CD4-positive, alpha-beta memory T cell (primary cell): ENCODE measurements at places on chromosomes 6 and 20. TPM values are rescaled to one million over a fixed set of nuclear protein-coding genes. Genes with fewer than 3 reads are reported as not detected.

Gene IP6K3
- not detected for polyA plus RNA-seq

Gene TSPO2
- not detected for polyA plus RNA-seq

Gene HLA-DOA
- 1.8 TPM for polyA plus RNA-seq

Gene TBXT
- not detected for polyA plus RNA-seq

Gene ANKRD66
- polyA plus RNA-seq = not detected

Gene BMP2
- polyA plus RNA-seq = not detected

- no peak overlapping the region for H3K27ac ChIP-seq
- H3K36me3 ChIP-seq = peaks cover 9% of the 10 kb centered on the region
- no peaks in the 10 kb centered on the region for H3K27me3 ChIP-seq
- H3K4me3 ChIP-seq = no peak overlapping the region
- DNase-seq = no peak
- H3K4me1 ChIP-seq = peaks cover 4% of the 10 kb centered on the region
Measured at GRCh38 chr20:49657118-49657901, 56.4 kb downstream of the B4GALT5 start.

DNA sequence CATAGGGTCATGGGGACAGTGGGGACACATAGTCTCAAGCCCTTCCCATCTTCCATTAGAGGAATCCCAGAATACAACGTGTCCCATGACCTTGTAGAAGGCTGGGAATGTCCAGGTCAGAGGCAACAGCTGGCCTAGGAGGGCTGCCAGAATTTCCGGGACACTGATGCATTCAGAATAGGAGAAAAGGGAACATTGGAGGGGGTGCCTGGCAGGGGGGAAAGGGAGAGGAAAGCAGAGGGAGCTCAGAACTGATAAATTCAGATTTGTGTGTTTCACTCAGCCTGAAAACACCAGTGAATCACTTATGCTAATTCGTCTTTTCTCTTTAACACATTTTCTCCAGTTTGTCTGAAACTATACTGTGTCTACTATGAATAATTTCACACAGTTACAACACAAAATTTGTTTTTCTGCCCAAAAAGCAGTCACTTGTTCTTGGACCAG lies 35.5 kb upstream of the BMP2 start:
- H3K4me1 ChIP-seq = no peaks in the 10 kb centered on the region
- no peak overlapping the region for H3K27ac ChIP-seq
- no peak for DNase-seq
- no peak overlapping the region for H3K4me3 ChIP-seq
- no peaks in the 10 kb centered on the region for H3K27me3 ChIP-seq

GRCh38 chr20:20680991-20681508 lies 31.4 kb downstream of the RALGAPA2 start:
- H3K36me3 ChIP-seq = no peaks in the 10 kb centered on the region
- no peak overlapping the region for H3K27ac ChIP-seq
- no peak for DNase-seq
- no peak overlapping the region for H3K4me3 ChIP-seq
- no peaks in the 10 kb centered on the region for H3K4me1 ChIP-seq
- no peaks in the 10 kb centered on the region for H3K27me3 ChIP-seq

- H3K4me1 ChIP-seq = peaks cover 21% of the 10 kb centered on the region
- DNase-seq = no peak
- peak overlapping the region; percentile 42 for H3K27ac ChIP-seq
Measured at GRCh38 chr6:136592930-136593673, 42.9 kb upstream of the MAP7 start.

DNA sequence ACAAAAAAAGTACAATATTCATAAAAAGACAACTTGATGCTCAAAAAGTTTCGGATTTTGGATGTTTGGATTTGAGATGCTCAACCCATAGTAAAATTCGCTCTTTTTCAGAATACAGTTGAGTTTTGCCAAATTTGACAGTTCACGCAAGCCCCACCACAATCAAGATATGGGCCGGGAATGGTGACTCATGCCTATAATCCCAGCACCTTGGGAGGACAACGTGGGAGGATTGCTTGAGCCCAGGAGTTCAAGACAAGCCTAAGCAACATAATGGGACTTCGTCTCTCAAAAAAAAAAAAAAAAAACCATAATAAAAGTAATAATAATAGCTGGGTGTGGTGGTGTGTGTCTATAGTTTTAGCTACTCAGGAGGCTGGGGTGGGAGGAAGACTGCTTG lies 51.3 kb downstream of the PHF20 start:
- H3K4me3 ChIP-seq = no peak overlapping the region
- no peaks in the 10 kb centered on the region for H3K36me3 ChIP-seq
- peaks cover 25% of the 10 kb centered on the region for H3K4me1 ChIP-seq
- H3K27me3 ChIP-seq = no peaks in the 10 kb centered on the region
- no peak for DNase-seq
- H3K27ac ChIP-seq = no peak overlapping the region

- no peak overlapping the region for H3K4me3 ChIP-seq
- no peaks in the 10 kb centered on the region for H3K4me1 ChIP-seq
- no peaks in the 10 kb centered on the region for H3K27me3 ChIP-seq
- H3K36me3 ChIP-seq = no peaks in the 10 kb centered on the region
Measured at GRCh38 chr20:6705106-6705766, 62.2 kb upstream of the BMP2 start.
